ENCODE measurements at places on chromosomes 7 and 10.

GRCh38 chr7:100247152-100247757 is 27.5 kb downstream of the PVRIG start:
- no peak for DNase-seq

GRCh38 chr10:106107706-106108105 is 1056.8 kb downstream of the SORCS1 start:
- DNase-seq: no peak

DNA sequence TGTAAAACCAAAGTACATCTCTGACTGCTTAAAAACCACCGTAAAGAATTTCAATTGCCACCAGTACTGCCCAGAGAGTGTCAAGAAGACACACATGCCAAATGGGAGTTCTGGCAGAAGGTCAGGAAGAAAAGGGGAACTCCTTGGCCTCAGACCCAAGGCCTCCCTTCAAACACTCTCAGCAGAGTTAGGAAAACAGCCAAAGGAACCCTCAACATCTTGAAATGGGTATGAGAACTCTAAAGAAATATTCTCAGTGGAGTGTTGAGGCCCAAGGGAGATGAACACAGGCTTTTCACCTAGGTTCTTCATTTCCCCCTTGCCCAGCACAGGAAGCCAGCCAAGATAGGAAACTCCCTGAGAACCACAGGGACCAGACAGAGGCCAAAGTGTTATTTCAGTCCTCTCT is 96.1 kb upstream of the ASAH2 start:
- DNase-seq: no peak

GRCh38 chr7:142280263-142280662 is 22.4 kb upstream of the PRSS58 start:
- no peak for DNase-seq

GRCh38 chr7:90570373-90570959 is 25.7 kb upstream of the CDK14 start:
- no peak for DNase-seq

DNA sequence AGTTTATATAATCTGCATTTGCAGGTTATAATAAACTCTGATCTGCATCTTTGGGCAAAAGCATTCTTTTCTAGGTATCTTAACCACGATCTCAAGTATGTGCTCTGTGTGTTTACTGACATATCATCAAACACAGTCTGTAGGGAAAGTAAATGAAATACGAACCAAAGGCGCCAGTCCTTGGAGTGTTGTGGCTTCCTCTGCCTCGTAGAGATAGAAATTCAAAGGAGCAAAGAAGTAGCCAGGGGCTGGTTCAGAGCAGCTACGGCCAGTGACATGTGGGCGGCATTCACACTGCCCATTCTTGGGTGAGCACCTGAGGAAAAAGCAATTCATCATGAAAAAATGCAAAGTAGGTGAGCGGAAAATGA is 38.7 kb downstream of the LAMB4 start:
- no peak for DNase-seq
